Activated CD8-positive, alpha-beta memory T cell treated with anti-CD3 and anti-CD28 coated beads for 1 hour (primary cell): ENCODE measurements at places on chromosomes 7 and 10.

- DNase-seq, result no peak
Measured at GRCh38 chr10:103077020-103077419, 116.1 kb downstream of the NT5C2 start.

DNA sequence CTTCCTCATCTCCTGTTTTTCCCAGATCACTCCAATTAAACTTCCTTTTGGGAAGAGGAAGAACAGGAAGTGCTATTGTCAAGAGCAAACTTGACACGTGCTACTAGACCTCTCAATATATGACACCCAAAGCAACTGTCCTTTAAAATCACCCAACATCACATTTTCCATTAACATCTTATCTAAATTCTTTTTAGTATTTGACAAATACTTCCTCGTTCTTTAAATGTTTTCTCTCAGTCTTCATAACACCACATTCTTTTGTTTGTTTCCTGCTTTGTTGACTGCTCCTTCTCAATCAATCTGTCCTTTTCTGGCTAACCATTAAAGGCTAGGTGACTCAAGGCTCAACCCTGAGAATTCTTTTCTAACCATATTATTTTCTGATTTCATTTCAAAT lies 7.1 kb upstream of the TFPI2 start:
- no peak for DNase-seq

- no peak for DNase-seq
Measured at GRCh38 chr10:86312701-86313270, 53.8 kb downstream of the GRID1 start.

DNA sequence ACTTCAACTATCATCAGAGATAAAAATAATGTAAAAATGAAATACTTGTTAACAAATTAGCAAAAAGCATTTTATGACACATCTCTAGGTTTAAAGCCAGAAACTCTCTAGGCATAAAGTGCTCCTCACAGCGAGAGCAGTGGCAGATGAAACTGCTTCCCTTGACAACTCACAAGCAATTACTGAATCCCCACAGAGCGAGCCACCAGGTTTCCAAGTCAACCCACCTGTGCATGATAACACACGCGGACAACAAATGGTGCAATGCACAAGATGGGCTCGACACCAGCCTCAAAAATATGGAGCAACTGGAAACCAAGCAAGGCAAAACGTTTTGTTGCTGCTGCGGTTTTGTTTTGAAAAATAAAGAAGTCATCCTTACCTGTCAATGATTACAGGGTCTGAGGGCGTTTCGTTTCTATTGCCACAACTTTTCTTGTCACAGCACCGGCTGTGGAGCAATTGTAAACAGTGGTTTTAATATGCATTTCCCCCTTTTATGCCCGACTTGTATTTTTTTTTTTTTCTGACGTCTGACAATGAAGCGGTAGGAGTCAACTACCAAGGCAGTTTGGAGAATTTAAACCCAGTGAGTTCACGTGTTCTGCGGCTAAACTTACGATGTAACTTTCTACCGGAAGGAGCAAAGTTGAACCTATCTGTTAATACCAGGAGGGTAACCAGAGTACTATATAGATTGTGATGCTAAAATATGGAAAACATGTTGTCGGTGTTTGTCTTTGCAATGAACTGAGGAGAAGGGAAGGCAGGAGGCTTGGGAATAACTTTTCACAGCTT lies 7.0 kb downstream of the EBF3 start:
- DNase-seq, result no peak

- DNase-seq, result no peak
Measured at GRCh38 chr10:120456626-120457430, at the start of gene PLPP4. Gene PLPP4 (plus strand): TSS chr10:120457227. CDS start chr10:120457306, 79 bp downstream.

DNA sequence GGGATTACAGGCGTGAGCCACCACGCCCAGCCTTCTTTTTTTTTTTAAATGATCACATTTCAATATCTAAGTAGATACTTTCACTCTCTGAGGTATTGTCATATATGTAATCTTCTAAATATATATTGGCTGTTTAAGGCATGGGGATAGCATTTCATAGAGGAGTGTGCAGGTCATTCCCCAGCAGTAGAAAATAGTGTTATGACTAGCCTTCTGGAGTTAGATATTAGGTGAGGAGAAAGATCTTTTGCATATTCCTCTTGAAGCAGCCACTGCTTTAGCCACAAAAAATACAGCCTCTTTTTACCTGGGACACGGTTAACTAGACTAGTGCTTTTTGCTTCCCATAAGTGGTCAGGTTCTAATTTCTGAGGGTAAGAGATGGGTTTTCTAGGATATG lies 28.9 kb downstream of the ADD3 start:
- no peak for DNase-seq

GRCh38 chr10:127776816-127777215 lies 39.8 kb downstream of the FOXI2 start:
- DNase-seq, result no peak

GRCh38 chr7:31311552-31311951 lies 29.0 kb downstream of the NEUROD6 start:
- DNase-seq, result no peak

- DNase-seq, result no peak
Measured at GRCh38 chr10:49512121-49512809, 26.7 kb downstream of the ERCC6 start.

DNA sequence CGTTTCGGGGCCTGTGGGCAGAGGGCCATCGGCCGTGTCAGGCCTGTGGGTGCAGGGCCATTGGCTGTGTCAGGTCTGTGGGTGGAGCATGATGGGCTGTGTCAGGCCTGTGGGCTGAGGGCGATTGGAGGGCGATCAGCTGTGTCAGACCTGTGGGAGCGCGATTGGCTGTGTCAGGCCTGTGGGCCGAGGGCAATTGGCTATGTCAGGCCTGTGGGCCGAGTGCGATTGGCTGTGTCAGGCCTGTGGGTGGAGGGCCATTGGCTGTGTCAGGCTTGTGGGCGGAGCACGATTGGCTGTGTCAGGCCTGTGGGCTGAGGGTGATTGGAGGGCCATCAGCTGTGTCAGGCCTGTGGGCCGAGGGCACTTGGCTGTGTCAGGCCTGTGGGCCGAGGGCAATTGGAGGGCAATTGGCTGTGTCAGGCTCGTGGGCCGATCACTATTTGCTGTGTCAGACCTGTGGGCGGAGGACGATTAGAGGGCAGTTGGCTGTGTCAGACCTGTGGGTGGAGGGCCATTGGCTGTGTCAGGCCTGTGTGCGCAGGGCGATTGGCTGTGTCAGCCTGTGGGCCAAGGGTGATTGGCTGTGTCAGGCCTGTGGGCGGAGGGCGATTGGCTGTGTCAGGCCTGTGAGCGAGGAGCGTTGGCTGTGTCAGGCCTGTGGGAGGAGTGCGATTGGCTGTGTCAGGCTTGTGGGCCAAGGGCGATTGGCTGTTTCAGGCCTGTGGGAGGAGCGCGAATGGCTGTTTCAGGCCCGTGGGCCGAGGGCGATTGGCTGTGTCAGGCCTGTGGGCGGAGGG lies 54.1 kb downstream of the DYNC2I1 start:
- no peak for DNase-seq

GRCh38 chr10:47166405-47166777 lies 133.6 kb upstream of the GDF10 start:
- DNase-seq, result no peak

DNA sequence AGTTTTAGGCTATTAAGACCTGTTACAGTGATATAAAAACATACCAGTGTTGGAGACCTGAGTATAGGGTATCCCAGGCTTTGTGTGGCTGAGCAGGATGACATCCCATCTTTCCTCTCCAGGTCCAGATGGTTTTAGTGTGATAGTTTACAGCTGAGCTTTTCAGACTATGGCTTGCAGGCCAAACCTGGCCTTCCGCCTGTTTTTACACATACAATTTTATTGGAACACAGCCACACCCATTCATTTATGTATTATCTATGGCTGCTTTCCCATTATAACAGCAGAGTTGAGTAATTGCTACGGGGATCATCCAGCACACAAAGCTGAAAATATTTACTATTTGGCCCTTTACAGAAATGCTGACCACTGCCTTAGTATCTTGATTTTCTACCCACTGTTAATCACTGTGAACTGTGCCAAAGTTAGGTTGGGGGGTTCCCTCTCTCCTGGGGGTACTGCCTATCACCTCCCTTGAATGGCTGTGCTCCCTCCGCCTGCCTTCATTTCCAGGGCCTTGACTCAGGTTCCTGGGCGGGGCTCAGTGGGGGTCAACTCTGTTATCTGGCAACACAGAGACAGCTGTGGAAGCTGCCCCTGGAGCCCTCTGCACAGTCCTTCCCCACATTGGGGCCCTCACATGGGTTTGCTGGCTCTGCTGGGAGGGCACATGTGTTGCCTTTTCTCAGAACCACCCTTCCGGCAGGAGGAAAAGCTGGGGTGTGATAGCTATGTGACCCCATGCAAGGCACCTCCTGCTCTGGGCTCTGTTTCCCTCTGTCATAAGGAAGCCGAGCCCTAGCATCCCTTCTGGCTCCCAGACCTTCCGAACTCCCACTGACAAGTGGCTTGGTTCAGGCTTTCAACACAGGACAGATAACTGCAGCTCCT lies 40.3 kb upstream of the SH2D4B start:
- DNase-seq, result no peak

DNA sequence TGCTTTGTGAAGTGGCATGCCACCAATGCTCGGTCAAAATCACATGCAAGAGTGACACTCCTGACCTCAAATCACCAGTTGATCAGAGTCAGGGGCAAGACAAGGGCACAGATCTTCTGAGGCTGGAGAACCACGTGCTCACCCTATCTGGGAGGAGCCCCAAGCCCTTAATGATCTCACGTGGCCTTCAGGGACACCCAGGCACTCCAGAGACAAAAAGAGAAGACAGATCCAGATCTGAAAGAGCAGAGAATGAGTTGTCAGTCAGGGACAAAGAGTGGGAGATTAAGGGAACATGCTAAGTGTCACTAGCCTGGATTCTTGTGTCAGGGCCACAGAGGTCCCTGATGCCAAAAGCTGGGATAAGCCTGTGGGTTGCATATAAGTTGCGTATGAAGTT lies 134.3 kb downstream of the PLXNA4 start:
- DNase-seq, result no peak

DNA sequence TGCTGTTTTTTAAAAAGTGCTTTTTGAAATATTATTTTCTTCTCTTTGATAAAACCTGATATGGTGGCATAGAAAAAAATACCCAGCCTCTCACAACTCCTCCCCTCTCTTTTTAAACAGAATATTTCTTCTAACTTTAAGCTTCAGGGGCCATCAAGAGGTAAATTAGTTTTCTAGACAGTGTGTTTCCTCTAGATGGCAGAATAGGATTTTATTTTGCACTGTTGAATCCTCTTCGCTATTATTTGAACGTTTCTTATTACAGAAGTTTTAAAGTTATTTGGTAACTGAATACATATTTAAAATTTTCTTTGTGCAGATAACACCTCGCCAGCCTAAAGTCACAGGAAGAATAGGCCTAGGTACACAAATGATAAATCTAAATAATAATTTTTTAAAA lies 30.3 kb downstream of the ARL5B start:
- no peak for DNase-seq

GRCh38 chr10:12455766-12456165 lies 106.4 kb downstream of the CAMK1D start:
- no peak for DNase-seq

- DNase-seq, result no peak
Measured at GRCh38 chr10:126166797-126167196, 221.5 kb downstream of the ADAM12 start.

GRCh38 chr7:31020652-31021051 lies 31.5 kb upstream of the ADCYAP1R1 start:
- no peak for DNase-seq

DNA sequence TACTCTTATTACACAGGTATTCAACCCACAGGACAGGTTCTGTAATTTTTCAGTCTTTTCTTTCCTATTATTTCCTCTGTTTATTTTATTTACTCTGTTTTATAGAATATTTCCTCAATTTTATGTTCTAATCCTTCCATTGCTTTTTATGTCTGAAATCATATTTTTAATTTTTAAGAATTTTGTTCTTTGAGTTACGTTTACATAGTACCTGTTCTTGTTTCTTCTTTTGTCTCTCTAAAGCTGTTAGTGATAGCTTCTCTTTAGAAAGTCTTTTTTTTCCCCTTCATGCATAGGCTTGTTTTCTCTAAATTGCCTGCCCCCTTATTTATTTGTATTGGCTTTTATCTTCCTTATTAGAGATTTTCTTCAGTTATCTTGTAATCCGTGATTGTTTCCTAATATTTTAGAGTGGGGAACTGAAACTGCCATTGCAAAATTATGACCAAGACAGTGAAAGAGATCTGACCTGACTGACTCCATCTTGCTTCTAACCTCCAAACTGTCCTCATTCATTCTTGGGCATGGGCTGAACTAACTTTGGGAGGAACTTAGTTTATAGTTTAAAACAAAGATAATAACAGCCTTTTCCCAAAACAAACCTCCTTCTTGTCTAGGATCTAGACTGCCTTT lies 187.6 kb downstream of the PFKFB3 start:
- no peak for DNase-seq

DNA sequence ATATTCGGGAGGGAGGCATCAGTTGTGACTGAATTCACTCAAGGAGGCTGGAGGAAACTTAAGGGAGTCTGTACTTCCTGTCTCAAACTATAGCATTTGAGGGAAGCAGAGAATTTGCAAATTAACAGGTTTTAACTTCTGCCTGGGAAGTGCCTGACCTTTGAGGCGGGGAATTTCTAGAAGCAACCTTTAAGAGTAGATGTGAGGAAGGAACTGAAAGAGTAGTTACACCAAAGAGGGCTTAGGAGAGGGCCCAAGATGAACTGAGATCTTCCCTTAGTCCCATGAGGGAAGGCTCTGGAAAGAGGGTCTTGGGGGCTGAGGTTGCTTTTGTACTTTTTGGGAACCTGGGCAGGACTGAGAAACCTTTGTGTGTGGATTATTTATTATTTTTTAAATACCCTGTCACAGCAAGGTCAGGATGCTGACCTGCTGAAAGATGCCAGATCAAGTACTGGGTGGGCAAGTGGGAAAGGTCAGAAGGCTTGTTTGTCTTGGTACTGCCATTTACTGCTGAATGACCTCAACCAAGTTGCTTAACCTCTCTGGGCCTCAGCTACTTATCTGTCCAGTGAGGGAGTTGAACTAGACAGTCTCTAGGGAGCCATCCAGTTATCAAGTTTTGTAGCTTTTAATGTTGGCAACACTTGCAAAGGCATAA lies 2.4 kb downstream of the GPR158 start:
- no peak for DNase-seq

DNA sequence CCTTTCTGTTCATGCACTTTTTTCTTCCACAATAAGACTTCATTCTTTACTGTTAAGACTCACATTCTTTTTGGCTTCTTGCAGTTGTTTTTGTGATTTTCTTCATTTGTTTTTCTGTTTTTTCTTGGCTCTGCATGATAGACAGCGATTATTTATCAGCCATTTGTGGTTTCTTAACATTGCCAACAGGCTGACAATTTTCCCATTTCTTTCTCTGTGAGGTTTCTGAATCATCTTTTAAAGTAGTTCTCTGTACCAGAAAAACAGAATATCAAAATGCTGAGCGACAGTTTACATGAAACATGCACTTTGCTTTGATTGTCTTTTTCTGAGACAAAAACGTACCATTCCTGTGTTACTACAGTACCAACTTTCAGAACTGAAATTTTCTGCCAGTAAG lies 334.2 kb upstream of the MAGI2 start:
- no peak for DNase-seq

DNA sequence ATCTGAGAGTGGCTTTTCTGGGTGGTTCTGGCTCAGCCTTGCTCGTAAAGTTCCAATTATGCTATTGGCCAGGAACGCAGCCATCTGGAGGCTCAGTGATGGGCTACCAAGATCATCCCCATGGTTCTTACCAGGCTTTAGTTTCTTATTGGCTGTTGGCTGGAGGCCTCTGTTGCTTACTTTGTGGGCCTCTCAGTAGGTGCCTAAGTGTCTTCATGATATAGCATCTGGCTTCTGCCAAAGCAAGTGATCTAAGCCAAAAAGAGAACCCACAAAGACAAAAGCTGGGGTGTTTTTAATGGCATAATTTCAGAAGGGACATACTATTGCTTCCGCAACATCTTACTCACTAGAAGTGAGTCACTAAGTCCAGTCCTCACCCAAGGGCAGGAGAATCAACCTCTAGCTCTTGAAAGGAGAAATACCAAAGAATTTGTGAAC lies 132.0 kb upstream of the MDFIC start:
- no peak for DNase-seq
